Effector CD4-positive, alpha-beta T cell (primary cell): ENCODE measurements at places on chromosomes 4 and X.

- no peak for DNase-seq
Observed at GRCh38 chrX:10101269-10101668, 55.5 kb upstream of the CLCN4 start.

GRCh38 chr4:172232966-172233365 lies 419.8 kb downstream of the GALNTL6 start:
- DNase-seq: no peak

- DNase-seq: no peak
Observed at GRCh38 chr4:13535708-13536361, 8.5 kb downstream of the NKX3-2 start.

DNA sequence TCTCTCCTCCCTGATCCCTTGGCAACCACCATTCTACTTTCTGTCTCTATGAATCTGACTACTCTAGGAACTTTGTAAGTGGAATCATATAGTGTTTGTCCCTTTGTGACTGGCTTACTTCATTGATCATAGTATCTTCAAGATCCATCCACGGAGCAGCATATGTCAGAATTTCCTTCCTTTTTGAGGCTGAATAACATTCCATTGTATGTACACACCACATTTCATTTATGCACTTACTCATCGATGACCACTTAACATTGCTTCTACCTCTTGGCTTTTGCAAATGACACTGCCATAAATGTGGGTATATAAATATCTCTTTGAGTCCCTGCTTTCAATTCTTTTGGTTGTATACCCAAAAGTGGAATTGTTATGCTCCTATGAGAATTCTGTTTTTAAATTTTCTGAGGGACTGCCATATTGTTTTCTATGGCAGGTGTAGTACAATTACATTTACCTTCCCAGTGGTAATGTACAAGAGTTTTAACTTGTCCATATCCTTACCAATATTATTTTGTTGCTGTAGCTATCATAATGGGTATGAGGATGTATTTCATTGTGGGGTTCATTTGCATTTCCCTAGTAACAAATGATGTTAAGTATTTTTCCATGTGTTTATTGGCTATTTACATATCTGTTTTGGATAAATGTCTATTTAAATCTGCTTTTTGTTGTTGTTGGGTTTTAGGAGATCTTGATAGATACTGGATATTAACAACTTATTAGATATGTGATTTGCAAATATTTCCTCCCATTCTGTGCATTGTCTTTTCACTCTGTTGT lies 466.1 kb downstream of the C4orf33 start:
- DNase-seq: no peak

GRCh38 chrX:45497290-45497689 lies 296.6 kb upstream of the DIPK2B start:
- DNase-seq: no peak

- DNase-seq: no peak
Observed at GRCh38 chr4:23332313-23332712, 557.5 kb downstream of the PPARGC1A start.

DNA sequence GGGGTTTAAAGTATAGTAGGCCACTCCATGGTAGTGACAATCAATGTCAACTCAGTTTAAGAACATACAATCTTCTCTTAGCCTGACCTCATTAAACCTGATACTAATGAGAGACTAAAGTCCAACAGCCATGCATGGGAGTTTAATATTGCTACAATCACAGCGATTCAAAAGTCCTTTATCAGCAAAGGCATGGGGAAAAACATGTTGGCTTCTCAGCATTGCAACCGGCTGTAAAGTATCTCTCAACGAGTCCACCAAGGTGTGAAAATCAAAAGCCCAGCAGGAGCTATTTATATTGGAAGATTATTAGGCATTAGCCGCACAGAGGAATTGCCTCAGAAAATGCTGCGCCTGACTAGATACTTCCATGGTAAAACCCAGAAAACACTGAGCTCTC lies 256.7 kb upstream of the PGRMC2 start:
- no peak for DNase-seq

- DNase-seq: no peak
Observed at GRCh38 chrX:2595258-2595657, 94.5 kb upstream of the DHRSX start.

GRCh38 chrX:15873566-15873965 lies 19.0 kb upstream of the AP1S2 start:
- no peak for DNase-seq

GRCh38 chr4:948101-948935 lies 16.1 kb downstream of the TMEM175 start:
- no peak for DNase-seq

- no peak for DNase-seq
Observed at GRCh38 chrX:41558531-41558930, 111.4 kb downstream of the NYX start.

GRCh38 chrX:114774691-114775090 lies 190.8 kb downstream of the HTR2C start:
- no peak for DNase-seq

- no peak for DNase-seq
Observed at GRCh38 chr4:141133999-141134995, 1.0 kb upstream of the RNF150 start.

- no peak for DNase-seq
Observed at GRCh38 chrX:119503484-119503861, 35.2 kb downstream of the SLC25A5 start.

DNA sequence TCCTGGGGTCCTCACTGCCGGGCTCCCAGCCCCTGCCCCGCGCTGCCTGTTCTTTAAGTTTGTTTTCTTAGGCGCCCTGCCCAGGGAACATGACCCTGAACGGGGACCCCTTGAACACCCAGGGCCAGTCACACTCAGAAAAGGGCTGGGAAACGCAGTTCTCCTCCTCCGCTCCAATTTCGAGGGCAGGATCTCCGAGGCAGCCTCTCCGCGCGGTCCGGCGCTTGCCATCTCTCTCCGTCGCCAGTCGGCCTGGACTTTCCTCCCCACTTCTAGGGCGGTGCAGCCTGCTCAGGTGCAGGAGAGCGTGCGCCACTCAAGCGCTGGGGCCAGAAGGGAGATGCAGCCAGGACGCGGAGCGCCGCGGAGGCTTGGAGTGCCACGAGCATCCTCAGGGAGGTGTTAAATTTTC lies 9.9 kb downstream of the PRDM8 start:
- no peak for DNase-seq

DNA sequence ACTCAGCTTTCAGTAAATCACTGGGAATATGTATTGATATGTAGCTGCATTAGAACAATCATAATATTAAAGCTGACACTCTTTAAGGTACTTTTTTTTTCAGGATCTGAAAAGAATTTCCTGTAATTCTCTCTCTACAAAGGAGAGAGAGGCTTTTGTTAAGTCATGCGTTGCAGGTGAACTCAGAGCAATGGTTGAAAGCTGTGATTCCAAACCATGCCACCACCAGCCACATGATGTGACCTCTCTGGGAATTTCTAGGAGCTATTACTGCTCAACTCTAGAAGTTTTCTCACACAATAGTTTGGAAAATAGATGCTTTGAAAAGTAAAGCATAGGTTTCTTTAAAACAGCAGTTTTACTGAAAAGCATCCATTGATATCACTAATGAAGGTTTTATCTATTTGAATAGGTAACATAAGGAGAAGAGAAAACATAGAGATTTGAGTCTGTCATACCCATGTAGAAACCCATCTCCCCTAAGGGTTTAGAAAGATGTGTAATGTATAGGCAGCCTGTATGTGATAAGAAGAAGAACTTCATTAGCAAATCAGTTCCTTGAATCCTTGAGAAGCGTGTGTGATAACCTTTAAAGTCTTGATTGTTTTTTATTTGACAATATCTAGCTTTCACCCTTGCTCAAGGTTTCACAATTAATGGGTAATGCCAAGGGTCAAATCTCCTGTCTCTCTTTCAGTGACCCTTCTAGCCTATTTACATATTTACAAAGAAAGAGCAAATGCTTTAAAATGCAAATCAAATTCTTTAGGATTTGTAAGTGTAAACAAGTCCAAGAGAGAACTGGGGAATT lies 161.0 kb upstream of the ANKRD50 start:
- no peak for DNase-seq

DNA sequence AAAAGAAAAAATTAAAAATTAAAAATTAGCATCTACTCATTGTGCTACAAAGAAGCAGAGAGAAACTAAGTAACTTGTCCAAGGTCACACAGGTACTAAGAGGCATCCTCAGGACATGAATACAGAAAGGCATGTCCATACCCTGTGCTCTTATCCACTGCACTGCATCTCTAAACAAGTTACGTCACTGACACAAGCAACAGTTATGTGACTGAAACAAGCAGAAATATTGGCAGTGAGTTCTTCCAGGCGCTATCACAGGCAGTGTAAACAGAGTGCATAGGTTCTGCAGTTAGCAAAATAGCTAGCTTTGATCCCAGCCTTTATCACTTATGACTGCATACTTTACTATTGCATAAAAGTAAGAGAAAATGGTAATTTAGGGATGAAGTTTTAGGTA lies 7.9 kb downstream of the VEGFC start:
- no peak for DNase-seq

- no peak for DNase-seq
Observed at GRCh38 chr4:65865489-65865888, 195.2 kb upstream of the EPHA5 start.

DNA sequence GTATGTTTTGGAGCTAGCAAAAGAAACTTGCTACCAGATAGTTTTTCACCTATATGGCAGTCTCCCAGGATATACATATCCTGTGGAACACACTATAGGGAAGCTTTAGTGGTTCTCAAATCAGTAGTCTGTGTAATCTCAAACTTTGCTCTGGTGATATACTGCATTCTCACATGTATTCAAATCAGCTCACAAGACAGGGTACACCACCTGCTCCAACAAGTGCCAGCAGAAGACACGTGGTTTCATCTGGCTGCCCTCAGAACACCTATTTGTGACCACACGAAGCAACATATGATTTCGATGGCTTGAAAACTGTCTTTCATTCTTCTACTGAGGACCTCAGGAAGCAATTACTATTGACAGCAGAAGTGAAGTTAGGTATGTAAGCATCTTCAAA lies 37.7 kb downstream of the BCLAF3 start:
- no peak for DNase-seq

- no peak for DNase-seq
Observed at GRCh38 chrX:78105944-78106650, 2.0 kb downstream of the PGK1 start.

- DNase-seq: no peak
Observed at GRCh38 chr4:98566361-98567008, 91.9 kb downstream of the TSPAN5 start.

GRCh38 chrX:131366407-131366806 lies 77.3 kb upstream of the IGSF1 start:
- no peak for DNase-seq

GRCh38 chr4:150743564-150744342 lies 161.8 kb downstream of the MAB21L2 start:
- no peak for DNase-seq

DNA sequence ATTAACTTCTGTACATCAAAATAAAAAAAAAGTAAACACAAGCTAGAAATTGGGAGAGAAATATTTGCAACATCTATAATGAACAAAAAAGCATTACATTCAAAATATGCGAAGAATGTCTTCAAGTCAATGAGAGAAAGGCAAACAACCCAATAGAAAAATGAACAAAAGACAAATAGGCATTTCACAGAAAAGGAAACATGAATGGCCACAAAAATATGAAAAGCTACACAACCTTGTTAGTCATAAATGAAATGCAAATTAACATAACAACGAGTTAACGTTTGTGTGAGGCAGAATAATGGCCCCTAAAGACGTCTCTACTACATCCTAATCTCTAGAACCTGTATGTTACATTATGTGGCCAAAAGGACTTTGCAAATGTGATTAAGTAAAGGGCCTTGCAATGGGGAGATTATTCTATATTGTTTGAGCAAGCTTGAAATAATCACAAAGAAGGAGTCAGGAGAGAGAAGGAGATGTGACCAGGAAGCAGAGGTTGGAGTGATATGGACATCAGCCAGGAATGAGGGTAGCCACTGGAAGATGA lies 86.8 kb downstream of the WDFY3 start:
- DNase-seq: no peak

GRCh38 chrX:45571453-45571852 lies 370.8 kb upstream of the DIPK2B start:
- DNase-seq: no peak

DNA sequence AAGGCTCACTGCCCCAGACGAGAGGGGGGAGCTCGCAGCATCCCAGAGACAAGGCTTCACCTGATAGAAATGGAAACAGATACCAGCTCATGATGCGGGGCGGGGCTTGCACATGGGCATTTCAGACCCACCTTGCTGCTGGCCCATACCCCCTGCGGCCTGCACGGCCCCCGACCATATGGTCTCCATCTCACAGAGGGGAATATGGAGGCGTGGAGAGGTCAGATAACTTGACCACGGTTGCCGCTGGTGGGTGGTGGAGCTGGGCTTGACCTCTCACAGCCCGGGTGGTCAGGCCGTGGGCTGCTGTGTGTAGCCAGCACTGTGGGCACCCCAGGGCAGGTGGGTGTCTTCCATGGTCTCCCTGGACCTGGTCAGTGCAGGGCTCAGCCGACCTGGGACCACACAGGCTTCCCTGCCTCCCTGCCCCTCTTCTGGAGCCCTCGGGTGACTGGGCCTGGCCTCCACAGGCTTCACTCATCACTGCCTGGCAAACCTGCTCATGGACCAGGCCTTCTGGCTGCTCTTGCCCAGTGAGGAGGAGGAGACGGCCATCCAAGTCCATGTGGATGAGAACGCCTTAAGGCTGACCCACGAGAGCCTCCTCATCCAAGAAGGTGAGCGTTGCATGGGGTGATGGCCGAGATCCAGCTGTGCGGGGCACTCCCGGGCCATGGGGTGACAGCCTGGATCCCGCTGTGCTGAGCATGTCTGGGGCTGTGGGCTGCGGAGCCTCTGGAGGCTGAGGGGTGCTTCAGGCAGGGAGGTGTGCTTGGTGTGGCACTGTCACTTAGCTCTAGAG lies 16.8 kb downstream of the SH3TC1 start:
- DNase-seq: no peak
